Suppressor macrophage (primary cell): ENCODE measurements at places on chromosomes 7 and 10.

DNA sequence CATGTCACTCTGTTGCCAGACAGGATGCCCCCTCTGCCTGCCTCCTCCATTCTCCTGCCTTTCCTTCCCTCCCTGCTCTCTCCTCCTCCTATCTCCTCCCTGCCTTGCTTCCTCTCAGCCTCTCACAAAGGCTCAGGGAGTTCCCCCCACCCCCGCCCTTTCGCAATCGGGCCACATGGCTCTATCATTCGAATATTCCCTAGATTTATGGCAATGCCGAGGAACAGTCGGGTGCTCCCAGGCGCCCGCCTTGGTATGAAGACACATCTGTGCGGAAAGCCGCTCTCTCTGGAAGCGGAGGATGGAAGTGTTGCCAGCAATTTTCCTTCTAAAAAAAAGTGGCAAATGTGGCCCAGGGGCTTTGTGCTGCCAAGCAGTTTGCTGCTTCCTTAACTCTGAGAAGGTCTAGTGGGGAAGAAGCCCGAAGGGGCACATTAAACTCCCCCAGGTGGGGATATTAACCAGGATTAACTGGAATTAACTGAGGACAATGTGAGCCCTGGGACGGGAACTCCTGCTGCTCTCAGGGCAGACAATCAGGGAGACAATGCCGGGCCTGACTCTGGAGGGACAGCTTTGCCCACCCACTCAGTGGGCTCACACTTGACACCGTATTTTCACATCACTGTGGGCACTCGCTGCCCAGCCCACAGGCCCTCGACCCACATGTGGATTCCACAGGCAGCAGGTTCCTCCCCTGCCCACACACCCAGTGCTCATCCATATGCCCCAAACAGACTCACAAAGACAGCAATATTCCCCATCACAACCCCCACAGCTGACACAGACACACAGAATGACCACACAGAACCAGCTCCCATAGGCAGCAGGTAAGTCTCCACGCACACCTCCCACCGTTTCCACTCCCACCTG, 88.4 kb upstream of the SMNDC1 start:
- DNase-seq: peak; percentile 64

- DNase-seq: no peak
Observed at GRCh38 chr7:125643302-125643701, 713.7 kb upstream of the POT1 start.

- DNase-seq: no peak
Observed at GRCh38 chr10:60429084-60429849, 39.6 kb upstream of the ANK3 start.

- peak; percentile 80 for DNase-seq
Observed at GRCh38 chr10:98391065-98391464, 23.9 kb downstream of the PYROXD2 start.

GRCh38 chr10:60536529-60537114, 146.9 kb upstream of the ANK3 start:
- peak; percentile 22 for DNase-seq

GRCh38 chr10:78470267-78471103, 436.8 kb downstream of the RPS24 start:
- DNase-seq: no peak

DNA sequence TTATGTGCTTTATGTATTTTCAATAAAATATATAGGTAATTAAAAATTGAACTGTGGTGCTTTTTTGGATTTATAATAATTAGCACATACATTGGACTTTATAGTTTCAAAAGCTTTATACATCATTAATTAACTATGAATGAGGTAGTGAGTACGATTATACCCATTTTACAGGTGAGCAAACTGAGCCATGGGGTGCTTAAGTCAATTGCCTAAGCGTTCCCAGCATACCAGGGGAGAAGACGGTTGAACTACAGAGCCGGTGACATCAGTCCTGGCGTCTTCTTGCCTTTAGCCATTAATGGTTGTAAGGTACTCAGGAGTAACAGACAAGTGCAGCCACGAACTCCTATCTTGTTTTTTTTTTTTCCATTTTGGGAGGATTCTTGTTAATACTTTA, 172.8 kb downstream of the GATA3 start:
- no peak for DNase-seq

GRCh38 chr7:80609751-80610150, 28.7 kb upstream of the CD36 start:
- no peak for DNase-seq

- DNase-seq: no peak
Observed at GRCh38 chr7:7554021-7554432, 12.7 kb upstream of the MIOS start.

GRCh38 chr7:6139189-6139996, 108.2 kb downstream of the ANKRD61 start:
- peak; percentile 66 for DNase-seq

GRCh38 chr7:137981668-137982067, 20.2 kb downstream of the CREB3L2 start:
- no peak for DNase-seq

DNA sequence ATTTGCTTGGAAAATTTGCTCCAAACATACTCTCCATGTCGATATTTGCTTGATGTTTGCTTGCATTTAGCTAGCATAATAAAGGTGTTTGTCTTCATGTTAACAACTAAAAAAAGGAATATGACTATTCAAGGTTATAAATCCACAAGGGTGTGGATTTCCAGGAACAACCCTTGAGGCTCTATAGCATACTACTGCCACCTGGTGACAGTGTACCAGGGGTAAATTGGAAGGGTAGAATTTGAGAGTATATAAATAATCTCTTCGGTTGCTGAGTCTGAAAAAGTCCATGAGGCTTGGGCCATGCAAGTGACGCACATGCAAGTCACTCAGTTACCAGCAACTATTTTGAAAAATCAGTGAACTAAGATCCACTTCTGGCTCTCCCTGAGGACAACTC, 68.4 kb downstream of the SLIT1 start:
- DNase-seq: peak; percentile 31

- no peak for DNase-seq
Observed at GRCh38 chr7:134744569-134744968, 34.9 kb upstream of the CALD1 start.
